ENCODE measurements at places on chromosomes 11 and 22.

DNA sequence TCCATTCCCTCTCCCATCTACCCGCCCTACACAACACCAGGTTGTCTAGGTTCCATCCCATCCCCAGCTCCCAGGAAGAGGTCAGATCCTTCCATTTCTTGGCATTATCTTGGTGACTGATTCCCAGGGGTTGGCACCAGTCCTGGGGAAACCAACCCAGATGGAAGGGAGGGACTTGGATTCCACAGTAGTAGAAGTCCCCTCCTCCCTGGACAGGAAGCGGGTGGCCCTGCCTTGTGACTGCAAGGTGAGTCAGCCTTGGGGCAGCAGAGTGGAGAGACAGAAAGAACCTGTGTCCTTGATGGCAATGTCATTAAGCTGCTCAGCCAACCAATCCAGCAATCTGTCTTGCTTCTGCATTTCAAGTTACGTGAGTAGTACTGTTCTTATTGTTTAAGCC is 26.5 kb downstream of the SYT13 start:
- no peak for DNase-seq

DNA sequence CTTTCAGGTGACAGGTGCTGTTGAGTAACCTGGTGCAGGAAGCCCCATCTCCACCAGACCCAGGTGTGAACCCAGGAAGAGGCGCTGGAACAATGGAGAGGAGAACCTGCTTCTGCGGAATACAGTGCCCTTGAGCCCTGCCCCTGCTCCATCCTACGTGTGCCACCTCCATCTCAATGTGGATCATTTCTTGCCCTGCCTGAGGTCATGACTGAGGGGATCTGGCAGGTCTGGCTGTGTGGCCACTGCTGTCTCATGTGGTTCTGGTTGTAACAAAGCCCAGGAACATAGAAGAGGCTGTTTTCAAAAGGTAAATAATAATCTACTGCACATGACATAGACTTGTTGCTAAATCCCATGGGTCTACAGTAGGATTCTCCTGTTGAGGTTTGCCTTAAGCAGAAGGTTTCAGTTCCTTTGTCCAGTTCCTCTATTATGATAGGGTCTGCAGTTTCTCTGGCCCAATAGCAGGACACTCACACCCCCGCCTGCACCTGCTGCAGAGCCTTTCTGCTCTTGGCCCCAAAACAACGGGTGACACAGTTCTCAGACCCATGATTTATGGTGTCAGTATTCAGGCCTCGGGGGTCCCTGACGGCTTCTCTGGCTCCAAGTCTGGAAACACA is 113.5 kb upstream of the IGLL5 start:
- DNase-seq, result no peak

GRCh38 chr11:39965701-39966100 is 1493.8 kb downstream of the LRRC4C start:
- DNase-seq, result no peak

- DNase-seq, result no peak
Measured at GRCh38 chr11:92839450-92839849, 130.0 kb upstream of the MTNR1B start.

DNA sequence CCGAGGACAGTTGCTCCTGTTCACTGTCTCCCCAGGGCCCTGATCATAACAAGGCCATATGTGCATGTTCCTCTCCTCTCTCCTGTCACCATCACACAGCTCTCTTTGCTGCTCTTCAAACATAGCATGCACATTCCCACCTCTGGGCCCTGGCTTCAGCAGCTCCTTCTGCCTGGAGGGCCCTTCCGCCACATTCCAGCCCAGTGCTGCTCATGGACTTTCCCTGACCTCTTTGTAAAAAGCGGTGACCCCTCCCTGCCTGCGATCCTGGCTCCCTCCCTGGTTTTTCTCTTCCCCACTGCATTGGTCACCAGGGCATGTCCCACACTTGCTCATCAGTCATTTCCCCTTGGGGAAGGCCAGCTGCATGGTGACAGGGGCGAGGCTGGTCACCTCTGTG is 98.2 kb downstream of the MYO18B start:
- DNase-seq, result no peak

- DNase-seq, result no peak
Measured at GRCh38 chr22:48301421-48301820, 1526.3 kb downstream of the BRD1 start.

- DNase-seq, result no peak
Measured at GRCh38 chr11:132123854-132124835, 753.7 kb downstream of the NTM start.

Data from activated T-cell treated with anti-CD3 and anti-CD28 coated beads, Interleukin-2, amount 50 U/mL, for 4 hours (primary cell).